ENCODE measurements at places on chromosomes 2 and 18. TPM values are rescaled to one million over a fixed set of nuclear protein-coding genes. Genes with fewer than 3 reads are reported as not detected.

DNA sequence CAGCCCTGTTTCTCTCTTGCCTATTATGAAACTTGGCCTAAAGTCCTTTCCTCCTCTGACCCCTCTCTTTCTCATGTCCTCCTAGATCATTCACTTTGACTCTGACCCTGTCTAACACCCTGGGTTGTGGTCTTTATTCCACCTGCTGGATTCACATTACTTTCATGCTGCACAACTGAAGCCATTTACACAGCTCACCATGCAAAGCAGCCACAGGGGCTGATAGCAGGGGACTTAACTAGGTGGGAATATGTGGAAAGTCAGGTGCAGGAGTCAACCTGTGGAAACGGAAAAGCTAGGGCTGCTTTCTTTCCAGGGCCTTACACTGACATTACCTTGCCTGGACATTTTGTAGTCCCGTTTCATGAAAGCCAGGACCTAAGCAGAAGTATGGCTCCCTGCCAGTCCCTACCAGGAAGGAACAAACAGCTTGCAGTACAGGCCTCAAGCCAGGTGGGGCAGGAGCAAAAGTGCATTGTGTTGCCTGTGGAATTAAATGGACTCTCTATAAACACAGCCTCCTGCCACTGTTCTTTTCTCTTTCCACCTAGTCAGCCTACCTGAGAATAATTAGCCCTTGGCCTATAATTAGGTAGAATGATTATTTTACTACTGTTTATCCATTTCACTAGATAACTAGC lies 11.8 kb downstream of the MAPRE3 start:
- peak; percentile 77 for DNase-seq

Gene SAG
- not detected for total RNA-seq

Gene DTNA
- 21.0 TPM for total RNA-seq

- no peak for DNase-seq
Measured at GRCh38 chr2:199757233-199757870, 93.6 kb downstream of the FTCDNL1 start.

Gene HOXD12
- total RNA-seq = not detected

Gene ARHGEF33
- total RNA-seq = 1.5 TPM

DNA sequence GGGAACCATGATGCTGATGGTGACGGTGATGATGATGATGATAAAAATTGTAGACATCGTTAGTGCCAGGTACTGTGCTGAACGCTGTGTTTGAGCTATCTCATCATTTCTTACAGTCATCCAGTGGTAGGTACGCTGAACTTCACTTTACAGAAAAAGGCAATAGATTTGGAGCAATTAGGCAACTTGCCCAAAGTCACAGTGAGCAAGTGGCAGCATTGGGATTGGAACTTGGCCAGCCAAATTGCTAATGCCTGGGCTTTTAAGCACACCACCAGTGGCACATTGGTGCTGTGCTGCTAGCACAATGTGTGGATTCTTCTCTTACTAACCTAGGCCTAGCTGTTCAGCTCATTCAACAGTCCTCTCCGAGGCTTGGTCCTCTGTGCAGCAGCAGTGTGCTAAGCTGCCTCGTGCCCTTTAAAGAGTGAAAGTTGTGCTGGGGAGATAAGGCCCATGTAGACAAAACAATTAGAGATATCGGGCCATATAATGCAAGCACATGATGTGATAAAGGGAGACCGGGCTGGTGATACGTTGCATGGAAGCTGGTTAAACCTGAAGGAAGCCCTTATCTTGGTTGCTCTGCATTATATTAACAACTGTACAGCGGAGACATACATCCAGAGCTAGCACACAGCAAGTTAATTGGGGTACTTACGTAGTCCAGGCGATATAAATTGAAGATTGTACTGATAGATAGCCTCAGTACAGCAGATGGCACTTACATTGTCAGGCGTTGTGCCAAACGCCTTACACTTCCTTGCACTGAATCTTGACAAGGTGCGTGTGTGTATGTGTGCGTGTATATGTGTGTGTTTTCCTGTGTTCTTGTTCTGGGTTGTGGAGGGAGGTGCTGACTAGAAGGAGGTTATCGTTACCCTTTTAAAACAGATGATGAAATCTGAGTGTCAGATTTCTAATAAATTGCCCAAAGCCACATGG lies 28.4 kb downstream of the HK2 start:
- no peak for DNase-seq

GRCh38 chr18:45039376-45039775 lies 358.7 kb downstream of the SETBP1 start:
- no peak for DNase-seq

DNA sequence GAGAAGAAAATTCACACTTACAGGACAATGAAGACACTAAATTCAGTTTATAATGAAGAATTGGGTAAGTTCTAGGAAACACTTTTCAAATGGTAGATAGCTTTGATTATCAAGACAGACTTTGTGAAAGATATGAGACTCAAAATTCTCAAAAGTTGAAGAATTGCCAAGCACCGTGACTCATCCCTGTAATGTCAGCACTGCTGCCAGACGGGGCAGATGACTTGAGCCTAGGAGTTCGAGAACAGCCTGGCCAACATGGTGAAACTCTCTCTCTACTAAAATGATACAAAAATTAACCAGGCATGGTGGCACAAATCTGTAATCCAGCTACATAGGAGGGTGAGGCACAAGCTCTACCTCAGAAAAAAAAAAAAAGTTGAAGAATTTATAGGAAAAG lies 1820.1 kb upstream of the LRRTM1 start:
- no peak for DNase-seq

DNA sequence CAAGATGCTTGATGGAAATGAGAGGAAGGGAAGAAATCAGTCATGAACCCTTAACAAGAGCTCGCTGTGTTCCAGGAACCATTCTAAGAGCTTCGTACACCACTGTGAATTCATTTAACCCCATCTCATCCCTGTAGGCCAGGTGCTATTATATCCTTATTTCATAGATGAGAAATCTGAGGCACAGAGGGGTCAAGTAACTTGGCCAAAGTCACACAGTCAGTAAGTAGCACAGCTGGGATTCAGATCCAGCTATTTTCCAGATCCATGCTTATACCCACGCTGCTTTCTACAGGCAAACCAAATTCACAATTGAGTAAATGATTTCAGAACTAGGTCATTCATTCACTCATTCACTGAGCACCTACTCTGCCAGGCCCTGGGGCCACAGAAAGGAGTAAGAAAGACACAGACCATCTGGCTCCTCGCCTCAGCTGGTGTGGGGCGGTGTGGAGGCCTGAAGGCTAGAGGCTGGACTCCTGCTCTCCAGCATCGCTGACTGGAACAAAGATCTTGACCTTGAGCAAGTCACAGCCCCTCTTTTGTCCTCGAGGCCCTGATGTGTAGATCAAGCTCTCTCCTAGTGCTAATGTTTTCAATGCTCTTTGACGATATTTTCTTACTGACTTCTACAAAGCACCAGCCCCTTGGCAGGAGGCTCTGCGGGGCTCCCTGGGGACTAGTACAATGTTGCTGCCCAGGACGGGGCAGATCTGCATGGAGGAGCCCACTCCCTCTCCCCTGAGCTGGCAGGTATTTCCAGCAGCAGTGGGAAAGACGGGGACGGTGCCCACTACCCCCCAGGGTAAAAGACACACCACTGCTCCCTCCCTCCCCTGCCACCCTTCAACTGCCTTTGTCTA lies 26.5 kb downstream of the STEAP3 start:
- DNase-seq = no peak

All from lower lobe of right lung (tissue), 2 donors.